ENCODE measurements at places on chromosomes 12 and 14. TPM values are rescaled to one million over a fixed set of nuclear protein-coding genes. Genes with fewer than 3 reads are reported as not detected.

DNA sequence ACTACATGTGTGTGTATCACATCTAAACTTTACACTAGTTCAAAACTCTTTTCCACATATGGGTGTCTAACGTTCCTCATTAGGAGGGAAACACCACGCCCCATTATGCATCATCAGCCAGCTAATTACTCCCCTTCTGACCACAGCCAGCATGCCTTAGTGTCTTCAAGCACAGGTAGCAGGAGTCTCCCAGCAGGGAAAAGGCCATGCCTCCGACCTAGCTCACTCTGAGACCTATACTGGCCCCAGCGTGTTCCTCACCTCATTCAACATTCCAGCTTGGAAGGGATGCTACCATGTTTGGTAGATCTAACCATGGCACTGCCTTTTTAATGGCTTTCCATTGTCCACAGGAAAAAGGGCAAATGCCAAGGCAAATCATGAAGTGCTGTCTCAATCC is 66.1 kb upstream of the PRB2 start:
- no peak overlapping the region for H3K4me3 ChIP-seq
- no peak for DNase-seq
- H3K27ac ChIP-seq, result no peak overlapping the region
- H3K4me1 ChIP-seq, result no peaks in the 10 kb centered on the region
- no peaks in the 10 kb centered on the region for H3K36me3 ChIP-seq
- H3K27me3 ChIP-seq, result no peaks in the 10 kb centered on the region

DNA sequence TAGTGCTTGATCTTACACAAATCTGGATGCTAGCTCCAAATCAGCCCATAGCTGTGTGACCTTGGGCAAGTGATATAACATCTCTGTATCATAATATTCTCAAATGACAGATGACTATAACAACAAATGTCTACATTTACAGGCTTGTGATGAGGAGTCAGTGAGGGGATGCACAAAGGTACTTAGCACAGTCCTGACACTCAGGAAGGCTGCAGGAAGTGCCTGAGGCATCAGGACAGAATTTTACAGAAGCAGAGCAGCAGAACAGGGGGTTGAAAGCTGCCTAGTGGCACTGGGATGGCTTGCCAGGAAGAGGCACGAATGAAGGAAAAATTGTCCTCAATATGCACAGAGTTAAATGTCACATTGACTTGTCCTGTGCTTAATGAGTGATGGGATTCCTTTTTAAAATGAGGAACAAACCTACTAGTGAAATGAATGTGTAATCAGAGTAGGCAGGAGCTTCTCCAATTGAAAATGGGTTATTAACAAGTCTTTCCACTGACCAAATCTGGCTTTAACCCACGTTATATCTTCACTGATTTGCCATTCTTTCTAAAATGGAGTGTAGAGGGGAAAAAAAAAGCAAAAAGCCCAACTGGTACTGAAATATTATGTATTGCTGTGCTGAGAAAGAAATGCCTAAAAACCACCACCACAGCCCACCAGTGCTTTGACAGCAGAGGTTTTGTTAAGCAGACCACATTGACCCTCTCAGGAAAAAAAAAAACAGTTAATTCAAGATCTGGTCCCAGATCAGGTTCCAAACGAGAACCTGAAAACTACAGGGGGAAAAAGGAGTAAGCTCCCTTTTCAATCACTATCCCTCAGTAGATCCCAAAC is 11.6 kb downstream of the BTG1 start:
- no peaks in the 10 kb centered on the region for H3K36me3 ChIP-seq
- H3K27me3 ChIP-seq, result no peaks in the 10 kb centered on the region
- no peak for DNase-seq
- no peaks in the 10 kb centered on the region for H3K4me1 ChIP-seq

DNA sequence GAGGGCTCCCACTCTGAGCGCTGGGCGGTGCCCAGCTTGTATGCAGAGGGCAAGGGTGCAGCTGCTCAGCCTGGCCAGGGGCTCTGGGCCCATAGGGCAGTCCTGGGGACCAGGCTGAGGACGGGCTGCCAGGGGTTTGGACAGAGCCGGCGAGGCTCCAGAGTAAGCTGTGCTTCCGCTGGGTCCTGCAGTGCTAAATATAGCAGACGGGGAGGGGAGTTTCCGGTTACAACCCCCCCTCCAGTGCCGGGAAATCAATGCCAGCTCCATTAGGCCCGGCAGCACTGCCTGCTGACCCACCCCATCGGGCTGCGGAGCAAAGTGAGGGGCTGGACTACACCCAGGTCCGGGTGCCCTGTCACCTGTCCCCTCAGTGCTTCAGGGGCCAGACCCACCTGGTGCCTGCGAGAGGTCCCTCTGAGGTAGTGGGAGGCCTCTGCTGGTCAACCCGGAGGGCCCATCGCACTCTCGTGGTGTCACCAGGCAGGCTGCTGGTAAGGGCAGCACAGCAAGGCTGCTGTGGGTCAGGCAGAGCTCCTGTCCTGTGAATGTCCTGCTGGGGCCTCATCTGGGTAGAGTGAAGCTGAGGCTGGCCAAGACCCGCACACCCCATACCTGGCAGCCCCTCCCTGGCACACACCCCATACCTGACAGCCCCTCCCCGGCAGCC is 2.6 kb upstream of the JAG2 start:
- H3K27ac ChIP-seq, result peak overlapping the region; percentile 47
- H3K4me1 ChIP-seq, result no peaks in the 10 kb centered on the region
- no peaks in the 10 kb centered on the region for H3K27me3 ChIP-seq

GRCh38 chr12:46674129-46674528 is 151.7 kb downstream of the SLC38A4 start:
- DNase-seq, result no peak
- H3K36me3 ChIP-seq, result no peaks in the 10 kb centered on the region
- no peak overlapping the region for H3K4me3 ChIP-seq
- no peaks in the 10 kb centered on the region for H3K27me3 ChIP-seq
- H3K4me1 ChIP-seq, result no peaks in the 10 kb centered on the region
- no peak overlapping the region for H3K27ac ChIP-seq

DNA sequence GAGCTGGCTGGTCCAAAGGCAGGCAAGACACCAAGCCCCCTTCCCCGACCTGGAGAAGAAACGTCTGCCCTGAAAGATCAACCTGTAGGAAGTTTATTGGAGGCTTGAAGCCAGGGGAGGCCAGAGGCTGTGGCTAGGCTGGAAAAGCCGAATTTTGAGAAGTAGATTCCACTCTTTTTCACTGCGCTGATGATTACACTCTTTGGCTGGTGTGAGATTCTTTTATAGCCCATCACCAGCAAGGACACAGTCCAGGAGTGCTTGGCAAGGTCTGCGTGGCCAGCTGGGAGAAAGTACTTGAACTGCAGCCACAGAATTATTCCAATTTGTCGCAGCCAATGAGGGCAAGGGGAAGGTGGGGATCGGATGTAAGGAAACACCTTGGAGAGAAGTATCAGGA is 45.0 kb downstream of the SYNE3 start:
- peaks cover 31% of the 10 kb centered on the region for H3K36me3 ChIP-seq
- no peaks in the 10 kb centered on the region for H3K27me3 ChIP-seq
- no peaks in the 10 kb centered on the region for H3K4me1 ChIP-seq

DNA sequence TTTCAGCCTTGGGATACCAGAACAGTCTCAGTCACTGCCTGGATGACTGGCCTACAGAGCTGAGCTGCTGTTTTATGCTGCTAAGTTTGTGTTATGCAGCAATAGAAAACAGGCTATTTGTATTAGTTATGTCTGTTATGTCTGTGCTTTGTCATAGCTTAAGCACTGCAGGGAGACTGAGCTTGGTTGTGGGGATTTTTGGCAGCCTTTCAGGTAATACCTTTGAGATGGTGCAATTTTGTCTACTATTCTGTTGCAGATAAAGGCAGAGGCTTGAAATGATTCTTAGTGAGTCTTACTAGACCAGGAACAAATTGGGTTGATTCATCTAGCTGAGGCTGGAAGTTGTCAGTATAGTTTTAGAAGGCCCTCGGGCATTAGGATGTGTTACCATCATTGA is 201.3 kb upstream of the RBM19 start:
- no peaks in the 10 kb centered on the region for H3K36me3 ChIP-seq
- peaks cover 5% of the 10 kb centered on the region for H3K4me1 ChIP-seq
- no peak overlapping the region for H3K4me3 ChIP-seq
- no peak for DNase-seq
- no peaks in the 10 kb centered on the region for H3K27me3 ChIP-seq

DNA sequence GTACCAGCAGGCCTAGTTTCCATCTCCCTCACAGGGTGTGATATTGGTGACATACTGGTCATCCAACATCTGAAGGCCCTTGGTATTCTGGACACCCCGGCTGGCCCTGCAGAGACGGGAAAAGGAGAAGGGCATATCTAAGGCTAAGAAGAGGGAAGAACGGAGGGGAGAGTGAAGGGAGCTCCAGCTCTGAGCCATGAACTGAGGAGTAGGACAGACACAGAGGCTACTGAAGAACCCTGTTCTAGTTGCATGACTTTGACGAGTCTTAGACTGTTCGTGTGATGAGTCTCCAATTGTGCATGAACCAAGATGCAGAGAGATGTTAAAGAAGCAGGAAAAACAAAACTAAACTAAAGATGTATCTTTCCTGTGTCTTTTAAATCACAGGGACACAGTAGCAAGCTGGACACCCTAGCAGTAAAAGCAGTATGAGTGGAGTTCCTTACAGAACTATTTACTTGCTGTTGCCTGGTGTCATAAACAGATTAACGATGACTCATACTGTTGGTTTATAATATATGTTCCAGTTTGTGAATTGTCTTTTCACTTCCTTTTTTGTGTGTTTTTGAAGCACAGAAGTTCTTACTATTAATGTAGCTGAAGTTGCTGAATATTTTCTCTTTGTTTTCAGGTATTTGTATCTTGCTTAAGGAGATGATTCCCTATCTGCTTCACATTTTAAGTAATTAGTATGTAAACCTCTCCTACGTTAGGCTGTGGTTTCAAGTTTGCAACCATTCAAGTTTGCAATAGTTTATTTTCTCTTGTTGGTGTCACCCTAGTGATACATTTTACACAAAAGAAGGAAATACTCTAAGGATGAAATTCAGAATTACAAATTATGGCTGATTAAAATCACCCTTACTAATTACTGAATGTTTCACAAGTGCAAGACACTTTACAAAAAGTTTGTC is 15.7 kb downstream of the FAR2 start:
- DNase-seq, result no peak
- no peak overlapping the region for H3K4me3 ChIP-seq
- no peaks in the 10 kb centered on the region for H3K4me1 ChIP-seq
- no peaks in the 10 kb centered on the region for H3K36me3 ChIP-seq
- no peaks in the 10 kb centered on the region for H3K27me3 ChIP-seq
- peak overlapping the region; percentile 13 for H3K27ac ChIP-seq

DNA sequence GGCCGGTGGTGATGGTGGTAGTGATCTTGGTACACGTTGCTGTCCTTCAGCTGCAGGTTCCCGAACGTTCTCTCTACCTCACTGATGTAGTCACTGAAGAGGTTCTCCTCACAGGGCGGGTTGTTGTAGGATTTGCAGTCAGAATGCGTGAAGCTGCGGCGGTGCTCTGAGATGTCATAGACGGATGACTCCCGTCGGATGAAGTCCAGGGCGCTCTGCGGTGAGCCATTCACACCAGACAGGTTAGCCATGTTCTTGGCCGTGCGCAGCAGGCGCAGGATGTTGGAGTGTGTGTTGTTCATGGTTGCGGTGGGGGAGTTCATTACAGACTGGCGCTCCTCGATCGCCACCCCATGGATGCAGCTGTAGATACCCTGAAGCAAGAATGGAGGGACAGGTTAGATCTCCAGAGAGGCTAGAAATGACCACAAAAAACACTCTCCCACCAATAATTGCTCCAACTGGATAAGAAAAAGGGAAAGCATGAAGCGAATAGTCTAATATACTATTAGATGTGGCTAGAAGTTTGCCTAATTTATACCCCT is 367.8 kb downstream of the EMP1 start:
- no peaks in the 10 kb centered on the region for H3K36me3 ChIP-seq
- no peak overlapping the region for H3K4me3 ChIP-seq
- no peaks in the 10 kb centered on the region for H3K27me3 ChIP-seq
- no peaks in the 10 kb centered on the region for H3K4me1 ChIP-seq
- H3K27ac ChIP-seq, result no peak overlapping the region

GRCh38 chr14:54784657-54785056 is 118.0 kb downstream of the GCH1 start:
- H3K27ac ChIP-seq, result peak overlapping the region; percentile 88
- no peaks in the 10 kb centered on the region for H3K27me3 ChIP-seq
- peak overlapping the region; percentile 17 for H3K4me3 ChIP-seq
- H3K36me3 ChIP-seq, result peaks cover 77% of the 10 kb centered on the region
- no peak for DNase-seq

DNA sequence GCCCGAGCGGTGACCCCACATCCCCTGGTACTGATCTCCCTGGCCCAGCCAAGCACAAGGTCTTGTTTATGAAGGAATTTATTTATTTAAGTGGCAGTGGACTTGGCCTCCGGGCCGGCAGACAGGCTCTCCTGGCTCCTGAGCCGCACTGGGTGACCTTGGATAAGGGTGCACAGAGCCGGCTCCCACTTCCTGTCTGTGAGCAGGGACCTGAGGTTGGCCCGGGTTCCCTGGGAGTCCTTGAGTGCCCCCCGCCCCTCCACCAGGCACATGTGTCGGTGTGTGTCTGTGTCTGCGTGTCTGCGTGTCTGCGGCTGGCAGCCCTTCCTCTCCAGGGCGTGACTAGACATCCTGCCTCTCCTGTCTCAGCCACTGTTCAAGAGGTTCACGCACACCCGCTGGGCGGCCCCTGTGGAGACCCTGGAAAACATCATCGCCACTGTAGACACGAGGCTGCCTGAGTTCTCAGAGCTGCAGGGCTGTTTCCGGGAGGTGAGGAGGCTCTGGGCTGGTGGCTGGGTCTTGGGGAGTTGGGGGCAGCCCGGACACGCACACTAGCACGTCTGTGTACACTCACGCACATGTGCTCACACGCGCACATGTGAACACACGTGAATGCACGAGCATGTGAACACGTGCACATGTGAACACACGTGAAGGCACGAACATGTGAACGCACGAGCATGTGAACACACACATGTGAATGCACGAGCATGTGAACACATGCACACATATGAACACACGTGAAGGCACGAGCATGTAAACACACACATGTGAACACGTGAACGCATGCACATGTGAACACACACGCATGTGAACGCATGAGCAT is 9.3 kb downstream of the TNFAIP2 start:
- H3K4me1 ChIP-seq, result peaks cover 37% of the 10 kb centered on the region
- no peaks in the 10 kb centered on the region for H3K27me3 ChIP-seq
- H3K4me3 ChIP-seq, result no peak overlapping the region
- no peak overlapping the region for H3K27ac ChIP-seq

- no peak overlapping the region for H3K4me3 ChIP-seq
- DNase-seq, result no peak
- H3K4me1 ChIP-seq, result no peaks in the 10 kb centered on the region
Observed at GRCh38 chr14:85811340-85811739, 281.4 kb downstream of the FLRT2 start.

GRCh38 chr12:2018391-2018790 is 14.1 kb upstream of the DCP1B start:
- no peaks in the 10 kb centered on the region for H3K36me3 ChIP-seq
- no peaks in the 10 kb centered on the region for H3K27me3 ChIP-seq
- H3K27ac ChIP-seq, result peak overlapping the region; percentile 28

- H3K4me3 ChIP-seq, result peak within 1 kb of the TSS; percentile 48
- H3K36me3 ChIP-seq, result no peaks in the 10 kb centered on the region
- no peak for DNase-seq
- no peak within 1 kb of the TSS for H3K27ac ChIP-seq
- peaks cover 17% of the 10 kb centered on the region for H3K4me1 ChIP-seq
- peaks cover 11% of the 10 kb centered on the region for H3K27me3 ChIP-seq
Observed at GRCh38 chr14:100159094-100159864, at the start of gene DEGS2. TSS of gene DEGS2 (minus strand) at chr14:100159645. CDS start at chr14:100159587, 58 bp downstream.

PRR4 gene
- not detected for total RNA-seq

FICD gene
- 7.5 TPM for total RNA-seq

PRIMA1 gene
- 2.2 TPM for total RNA-seq

ANKLE2 gene
- total RNA-seq, result 24.2 TPM

PIANP gene
- total RNA-seq, result not detected

GALNT8 gene
- 3.8 TPM for total RNA-seq

All from right atrium auricular region (tissue), 2 donors.